ENCODE measurements at places on chromosomes 5 and 9.

- no peak for DNase-seq
Measured at GRCh38 chr5:167294882-167295680, 996.4 kb upstream of the WWC1 start.

- no peak for DNase-seq
Measured at GRCh38 chr5:8828596-8829322, 717.1 kb downstream of the SEMA5A start.

- DNase-seq: no peak
Measured at GRCh38 chr9:75996726-75997125, 106.3 kb downstream of the PCSK5 start.

GRCh38 chr5:10456583-10457420, 15.1 kb downstream of the ROPN1L start:
- no peak for DNase-seq

- DNase-seq: no peak
Measured at GRCh38 chr5:86890375-86890774, 272.6 kb downstream of the COX7C start.
